ENCODE measurements at places on chromosomes 11 and 22.

DNA sequence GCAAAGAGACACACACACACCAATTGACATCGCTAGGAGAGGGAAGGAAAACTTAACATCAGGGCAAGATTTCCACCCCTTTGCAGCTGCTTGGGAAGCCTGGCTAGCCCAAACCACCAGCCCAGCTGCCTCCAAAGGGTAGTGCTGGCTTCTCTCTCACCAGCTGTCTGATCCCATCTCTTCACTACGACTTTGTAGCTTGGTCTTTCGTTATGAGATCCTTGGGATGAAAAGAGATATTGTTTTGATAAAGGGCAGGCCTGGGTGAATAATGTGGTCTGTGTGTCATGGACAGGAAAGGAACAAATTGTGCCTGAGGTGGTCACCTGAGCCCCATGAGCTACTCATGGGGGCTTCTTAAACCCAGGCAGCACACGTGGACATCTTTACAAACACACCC is 101.9 kb downstream of the ARL14EP start:
- no peak for DNase-seq

DNA sequence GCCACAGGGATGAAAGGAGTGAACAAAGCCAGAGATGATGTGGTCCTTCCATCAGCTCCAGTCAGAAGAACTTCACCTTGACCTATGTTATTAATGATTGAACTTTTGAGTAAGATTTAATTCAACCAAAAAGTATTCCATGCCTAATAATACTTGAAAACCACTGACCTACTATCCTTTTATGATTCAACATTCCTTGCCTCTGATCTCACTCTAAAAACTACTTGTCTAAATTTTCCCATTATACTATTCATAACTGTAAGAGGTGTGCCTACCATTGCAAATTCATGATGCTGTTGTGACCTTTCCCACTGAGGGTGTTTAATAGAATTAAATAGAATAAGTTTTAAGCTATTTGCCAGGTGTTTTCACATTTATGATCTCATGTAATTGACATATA is 164.7 kb upstream of the GUCY1A2 start:
- DNase-seq: no peak

- no peak for DNase-seq
Observed at GRCh38 chr11:118213781-118214180, 11.0 kb downstream of the JAML start.

DNA sequence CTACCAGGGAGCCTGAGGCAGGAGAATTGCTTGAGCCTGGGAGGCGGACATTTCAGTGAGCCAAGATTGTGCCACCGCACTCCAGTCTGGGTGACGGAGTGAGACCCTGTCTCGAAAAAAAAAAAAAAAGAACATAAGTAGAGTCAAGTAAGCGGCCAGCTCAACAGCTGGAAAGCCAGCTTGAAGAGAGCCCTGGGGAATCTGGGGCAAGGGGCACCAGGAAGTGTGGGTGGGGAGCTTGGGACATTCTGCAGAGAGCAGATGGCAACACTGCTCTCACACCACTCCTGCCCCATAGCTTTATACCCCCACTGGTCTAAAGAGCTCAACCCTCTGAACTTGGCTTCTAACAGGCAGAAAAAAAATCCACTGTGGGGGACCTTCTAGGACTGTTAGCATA is 505.6 kb downstream of the BUD13 start:
- no peak for DNase-seq

DNA sequence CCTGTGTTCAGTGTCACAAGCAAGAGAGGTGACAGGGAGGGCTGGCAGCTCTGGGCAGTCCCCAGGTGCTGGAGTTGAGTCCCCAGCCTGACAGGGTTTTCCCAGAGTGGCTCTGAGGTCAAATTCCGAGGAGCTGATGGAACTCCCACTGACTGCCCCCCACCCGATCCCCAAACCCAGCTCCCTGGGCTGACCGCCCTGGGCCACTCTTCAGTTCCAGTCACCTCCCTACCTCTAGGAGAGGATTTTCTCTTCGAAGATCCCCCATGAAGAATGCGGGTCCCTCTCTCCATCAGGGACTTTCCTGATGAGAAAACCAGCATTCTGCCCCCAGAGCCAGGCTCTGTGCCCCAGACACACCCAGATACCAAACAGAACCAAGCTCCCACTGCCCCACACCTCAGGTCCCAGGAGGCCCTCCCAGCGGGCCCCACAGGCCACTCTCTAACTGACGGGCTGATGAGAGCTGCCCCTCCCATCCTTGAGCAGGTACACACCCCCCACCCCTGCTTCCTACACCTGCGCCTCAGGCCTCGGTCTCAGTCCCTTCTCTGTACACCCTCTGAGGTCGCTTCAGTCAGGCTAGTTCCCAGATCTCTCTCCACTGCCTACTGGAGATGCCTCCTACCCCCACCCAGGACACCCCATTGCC is 12.1 kb upstream of the RAC2 start:
- no peak for DNase-seq

GRCh38 chr11:125180413-125181305 is 16.1 kb downstream of the PKNOX2 start:
- no peak for DNase-seq

DNA sequence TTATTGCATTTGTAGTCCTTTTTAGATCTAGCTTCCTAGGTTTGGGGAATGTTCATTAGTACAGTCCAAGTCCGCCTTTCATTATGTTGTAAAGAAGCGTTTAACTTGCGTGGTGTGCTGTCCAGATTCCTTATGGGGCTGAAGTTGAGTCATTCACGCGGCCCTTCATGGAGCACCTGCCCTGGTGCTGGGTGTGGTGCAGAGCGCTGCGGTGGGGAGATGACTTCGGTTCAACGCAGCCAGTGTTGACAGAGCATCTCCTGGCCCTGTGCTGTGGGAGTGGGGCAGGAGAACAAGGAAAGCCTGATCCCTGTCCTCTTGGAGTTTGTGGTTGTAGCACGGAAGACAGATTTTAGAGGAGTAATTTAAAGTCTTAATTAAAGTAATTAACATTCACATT is 152.0 kb downstream of the TBC1D22A start:
- DNase-seq: no peak

DNA sequence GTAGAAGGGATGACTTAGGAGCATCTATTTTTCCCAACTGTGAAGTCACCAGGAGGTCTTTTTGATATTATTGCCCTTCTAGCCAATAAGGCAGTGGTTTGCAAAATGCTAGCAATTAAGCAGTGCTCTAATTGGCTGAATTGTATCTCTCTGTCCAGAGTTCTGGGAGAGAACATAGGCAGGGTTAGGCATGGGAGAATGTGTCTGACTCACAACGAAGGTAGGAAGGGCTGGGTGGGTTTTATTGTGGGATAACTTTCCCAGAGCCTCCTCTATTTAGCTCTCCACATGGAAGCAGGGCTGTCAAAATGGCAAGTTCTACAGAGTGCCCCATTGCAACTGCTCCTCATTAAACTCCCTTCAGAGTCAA is 415.9 kb upstream of the CADM1 start:
- no peak for DNase-seq

GRCh38 chr11:44006917-44007361 is 40.8 kb upstream of the ACCSL start:
- DNase-seq: no peak

DNA sequence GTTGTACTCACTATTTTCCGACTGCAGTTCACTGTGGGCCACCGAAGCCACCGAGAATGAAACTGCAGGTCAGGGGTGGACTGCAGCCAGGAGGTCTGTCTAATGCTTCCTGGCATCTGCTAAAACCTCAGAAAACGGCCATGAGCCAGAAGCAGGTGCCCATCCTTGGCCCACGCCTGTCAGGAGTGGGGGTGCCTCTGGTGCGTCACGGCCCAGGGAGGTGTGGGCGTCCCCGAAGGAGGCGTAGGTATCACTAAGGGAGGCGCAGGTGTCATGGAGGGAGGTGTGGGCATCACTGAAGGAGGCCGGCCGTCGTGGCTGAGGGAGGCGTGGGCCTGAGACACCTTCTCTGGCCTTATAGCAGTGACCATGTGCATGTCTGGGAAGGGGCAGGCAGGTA is 456.2 kb downstream of the TBC1D22A start:
- DNase-seq: no peak

DNA sequence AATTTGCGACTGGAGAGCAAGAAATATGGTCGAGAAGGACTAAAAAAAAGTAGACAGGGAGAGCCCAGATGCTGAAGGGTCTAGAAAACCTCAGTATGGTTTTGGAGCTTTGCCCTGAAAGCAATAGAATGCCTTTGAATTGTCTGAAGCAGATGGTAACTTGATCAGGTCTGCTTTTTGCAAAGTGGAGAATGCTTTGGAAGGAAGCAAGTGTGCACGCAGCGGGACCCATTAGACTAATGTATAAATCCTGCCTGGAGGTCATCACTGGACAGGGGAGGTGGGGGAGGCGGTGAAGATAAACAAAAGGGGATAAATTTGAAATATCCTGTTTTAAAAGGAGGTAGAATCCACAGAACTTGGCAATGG is 757 bp upstream of the HINFP start:
- no peak for DNase-seq

- no peak for DNase-seq
Observed at GRCh38 chr11:99117603-99118002, 96.9 kb downstream of the CNTN5 start.

DNA sequence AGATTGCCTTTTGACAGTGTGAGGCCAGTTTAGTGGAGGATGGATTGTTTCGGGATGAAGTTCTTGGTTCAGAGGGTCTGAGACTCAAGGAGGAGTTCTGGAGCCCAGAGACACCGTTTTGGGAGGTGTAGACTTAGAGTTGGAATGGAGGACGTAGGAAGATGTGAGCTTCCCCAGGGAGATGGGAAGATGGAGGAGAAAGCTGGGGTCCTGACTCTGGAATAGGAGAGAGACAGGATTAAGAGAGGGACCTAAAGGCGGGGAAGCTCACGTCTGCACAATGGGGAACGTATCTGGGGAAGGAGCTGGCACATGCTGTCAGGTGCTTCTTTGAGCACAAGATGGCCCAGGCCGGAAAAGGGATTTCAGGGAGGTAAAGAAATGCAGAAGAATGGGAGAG is 71.3 kb upstream of the CLDN5 start:
- no peak for DNase-seq

GRCh38 chr22:43624144-43624998 is 187.7 kb downstream of the EFCAB6 start:
- no peak for DNase-seq

GRCh38 chr11:128397362-128397761 is 190.0 kb downstream of the ETS1 start:
- no peak for DNase-seq

- DNase-seq: no peak
Observed at GRCh38 chr11:73019996-73020395, 122.1 kb downstream of the FCHSD2 start.

GRCh38 chr11:126634963-126635362 is 279.5 kb downstream of the ST3GAL4 start:
- DNase-seq: no peak

GRCh38 chr22:21815357-21815756 is 52.1 kb downstream of the MAPK1 start:
- no peak for DNase-seq

GRCh38 chr11:79937676-79938334 is 497.0 kb upstream of the TENM4 start:
- no peak for DNase-seq

GRCh38 chr22:43183496-43184277 is 3.2 kb downstream of the TTLL12 start:
- no peak for DNase-seq

DNA sequence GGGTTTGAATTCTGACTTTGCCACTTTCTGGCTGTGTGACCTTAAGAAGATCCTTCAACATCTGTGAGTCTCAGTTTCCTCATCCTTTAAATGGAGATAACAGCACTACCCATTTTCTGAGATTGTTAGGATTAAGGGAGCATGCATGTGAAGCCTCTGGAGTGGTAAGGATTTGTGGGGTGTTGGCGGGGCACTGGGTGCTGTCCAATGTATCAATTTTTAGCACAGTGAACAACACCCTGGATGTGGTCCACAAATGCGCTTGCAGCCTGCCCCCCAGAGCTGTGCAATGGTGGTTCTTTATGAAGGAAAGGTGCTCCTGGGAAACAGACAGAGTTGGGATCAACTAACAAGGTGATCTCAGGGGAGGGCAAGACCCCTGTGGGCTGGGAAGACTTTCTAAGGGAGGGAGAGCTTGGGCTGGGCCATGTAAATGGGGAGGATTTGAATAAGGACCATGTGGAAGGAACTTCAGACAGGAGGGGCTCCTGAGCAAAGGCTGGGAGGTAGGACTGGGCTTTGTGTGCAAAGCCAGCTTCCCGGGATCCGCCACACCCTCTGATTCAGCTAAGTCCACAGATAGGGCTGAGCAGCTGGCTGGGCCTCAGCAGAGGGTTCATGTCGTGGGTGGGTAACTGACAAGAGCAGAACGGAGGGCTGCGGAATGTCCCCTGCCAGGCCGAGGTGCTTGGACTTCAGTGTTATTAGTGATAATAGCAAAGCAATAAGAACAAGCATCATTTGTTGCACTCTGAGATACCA is 22.7 kb upstream of the RASD2 start:
- DNase-seq: no peak

GRCh38 chr11:92954003-92954402 is 15.4 kb upstream of the MTNR1B start:
- no peak for DNase-seq

- no peak for DNase-seq
Observed at GRCh38 chr22:44898236-44898635, 111.6 kb downstream of the PHF21B start.
